ENCODE measurements at places on chromosomes 2 and 18.

GRCh38 chr2:83823229-83823628 is 635.9 kb downstream of the SUCLG1 start:
- no peak for DNase-seq

GRCh38 chr2:60948161-60948560 is 66.8 kb downstream of the REL start:
- no peak for DNase-seq

DNA sequence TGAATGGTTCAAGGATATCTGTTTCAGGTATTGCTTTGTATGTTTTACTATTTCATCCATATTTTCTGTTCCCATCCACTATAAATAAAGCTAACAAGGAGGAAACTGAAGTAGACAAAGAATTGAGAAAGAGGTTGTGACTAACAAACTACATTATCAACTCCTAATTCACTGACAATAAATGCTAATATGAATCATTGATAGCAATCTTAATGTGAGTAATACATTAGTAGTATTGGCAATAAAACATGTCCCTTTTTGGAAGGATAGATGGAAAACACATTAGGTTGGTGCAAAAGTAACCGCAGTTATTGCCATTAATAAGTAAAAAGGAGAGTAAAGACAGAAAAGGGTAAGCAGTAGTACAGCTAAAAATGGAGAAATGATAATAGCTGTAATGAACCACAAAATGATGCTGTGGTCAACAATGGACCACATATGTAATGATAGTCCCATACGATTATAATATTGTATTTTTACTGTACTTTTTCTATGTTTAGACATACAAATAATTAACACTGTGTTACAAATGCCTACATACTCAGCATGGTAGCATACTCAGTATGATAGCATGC is 104.7 kb downstream of the THADA start:
- no peak for DNase-seq

DNA sequence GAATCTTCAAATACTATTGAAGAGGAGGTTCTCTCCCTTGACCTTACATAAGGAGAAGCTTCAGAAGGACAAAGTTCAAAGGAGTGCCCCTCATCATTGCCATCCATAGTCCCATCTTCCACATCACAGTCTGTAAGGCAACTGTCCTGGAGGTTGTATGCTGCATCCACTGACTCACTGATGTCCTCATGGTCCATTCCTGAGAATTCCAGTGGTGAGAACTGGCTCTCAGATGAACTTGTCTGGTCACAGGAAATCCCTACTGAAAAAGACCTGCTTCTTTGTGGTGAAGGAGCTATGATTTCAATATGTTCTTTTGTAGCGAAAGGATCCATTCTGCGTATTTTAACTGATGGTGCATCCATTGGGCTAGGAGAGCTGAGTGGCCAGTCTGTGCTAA is 52.2 kb downstream of the EIF2AK3 start:
- DNase-seq: no peak

- DNase-seq: peak; percentile 58
These were observed 16.1 kb upstream of the CD207 start for GRCh38 chr2:70851704-70852103.

- no peak for DNase-seq
These were observed 9.4 kb downstream of the SMAD4 start for GRCh38 chr18:51039138-51040112.

DNA sequence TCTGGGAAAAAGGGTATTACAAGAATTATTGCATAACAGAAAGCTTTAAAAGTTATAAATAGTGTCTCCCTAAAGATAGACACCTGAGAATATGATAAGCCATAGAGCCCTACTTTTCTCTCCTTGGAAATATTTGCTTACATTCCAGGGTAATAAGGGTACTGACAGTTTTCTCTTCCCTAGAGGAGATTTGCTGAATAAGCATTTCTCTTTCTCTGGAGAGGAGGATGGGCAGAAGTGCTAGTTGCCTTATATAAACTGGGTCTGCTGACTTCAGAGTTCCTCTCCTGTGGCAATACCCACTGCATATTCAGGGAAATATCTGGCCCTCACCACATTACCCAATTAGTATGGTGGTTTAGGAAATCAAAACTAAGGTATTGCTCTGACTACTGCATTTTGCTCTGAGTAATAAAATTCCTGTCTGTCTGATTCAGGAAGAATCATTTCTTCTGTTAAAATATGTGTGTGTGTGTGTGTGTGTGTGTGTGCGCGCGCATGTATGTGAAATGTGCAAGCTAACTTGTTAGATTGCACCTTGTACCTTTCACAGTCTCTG is 1391.3 kb downstream of the DSC3 start:
- no peak for DNase-seq

DNA sequence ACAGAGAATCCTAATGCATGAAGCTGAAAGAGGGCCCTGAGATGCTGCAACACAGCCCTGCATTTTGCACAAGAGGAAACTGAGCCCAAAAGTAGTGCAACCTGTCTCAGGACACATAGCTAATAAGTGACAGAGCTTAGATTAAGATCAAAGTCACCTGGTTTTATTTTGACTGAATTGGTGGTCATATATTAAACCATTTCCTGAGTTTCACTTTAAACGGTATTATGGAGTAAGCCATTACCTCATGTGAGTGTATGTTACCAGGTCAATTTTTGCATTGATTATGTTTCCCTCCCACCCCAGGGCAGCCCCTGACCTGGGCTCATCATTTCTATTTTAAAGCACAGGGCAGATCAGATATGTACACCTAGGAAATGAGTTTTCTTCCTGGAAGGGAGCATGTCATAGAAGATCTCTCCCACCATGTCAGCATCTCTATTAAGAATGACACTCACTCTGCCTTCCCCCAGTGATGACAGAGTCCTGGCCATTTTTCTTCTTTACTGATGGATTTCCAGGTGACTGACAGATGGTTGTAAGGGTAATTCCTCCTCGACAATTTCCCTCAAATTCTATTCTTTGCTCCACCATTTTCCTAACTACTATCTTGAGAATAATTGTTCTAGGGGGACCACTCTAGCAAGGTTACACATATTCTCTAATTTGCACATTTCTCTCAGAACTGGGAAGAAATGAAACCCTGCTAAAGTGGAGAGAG is 441.3 kb upstream of the SLC14A2 start:
- no peak for DNase-seq

DNA sequence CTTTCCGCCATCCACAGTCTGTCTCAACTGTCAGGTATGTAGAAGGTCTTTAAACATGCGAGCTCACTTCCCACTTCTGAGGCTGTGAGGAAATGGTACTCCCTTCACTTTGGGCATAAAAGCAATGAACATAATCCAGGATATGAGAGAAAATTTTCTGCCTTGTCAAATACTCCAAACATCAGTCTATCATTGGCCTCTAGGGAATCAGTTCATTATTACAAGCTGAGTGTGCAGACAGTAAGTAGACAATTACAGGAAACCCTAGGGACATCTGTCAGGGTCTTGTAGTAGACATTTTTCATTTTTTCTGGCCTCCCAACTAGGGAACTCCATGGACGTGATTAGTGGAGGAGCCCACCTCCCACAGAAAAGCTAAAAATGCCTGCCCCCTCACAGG is 13.6 kb upstream of the APCDD1 start:
- no peak for DNase-seq

DNA sequence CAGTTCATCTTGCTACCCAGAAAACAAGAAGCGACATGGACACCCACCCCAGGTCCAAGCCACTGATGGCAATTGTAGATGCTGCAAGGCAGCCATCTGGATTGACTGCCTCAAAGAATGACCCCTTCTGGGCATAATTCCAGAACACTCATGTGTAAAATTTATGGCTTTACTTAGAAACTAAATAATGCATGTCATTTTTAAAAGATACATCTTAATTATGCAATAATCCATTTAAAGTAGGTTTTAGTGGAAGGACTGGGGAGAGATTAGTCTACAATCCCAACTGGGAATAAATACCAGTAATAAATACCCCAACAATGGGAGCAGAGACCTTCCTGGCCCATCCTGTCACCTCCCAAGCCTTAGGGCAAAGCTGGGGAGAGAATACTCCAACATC is 247.7 kb downstream of the SS18 start:
- DNase-seq: no peak

DNA sequence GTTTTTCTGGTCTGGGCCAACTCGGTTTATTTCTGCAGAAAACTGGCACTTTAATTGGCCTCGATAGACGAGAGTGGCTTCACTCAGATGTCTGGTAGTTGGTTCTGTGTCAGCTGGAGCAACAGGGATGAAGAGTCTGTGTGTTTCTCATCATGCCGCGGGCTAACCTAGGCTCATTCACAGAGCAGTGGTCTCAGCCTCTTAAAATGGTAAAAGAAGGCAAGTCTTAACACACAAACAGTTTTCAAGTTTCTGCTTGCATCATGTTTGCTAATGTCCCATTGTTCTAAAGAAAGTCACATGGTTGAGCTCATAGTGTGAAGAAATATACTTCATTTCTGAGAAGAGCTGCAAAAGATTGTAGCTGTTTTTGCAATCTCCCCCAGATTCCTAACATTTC is 37.5 kb upstream of the ANXA4 start:
- no peak for DNase-seq

- DNase-seq: no peak
These were observed 20.3 kb downstream of the STRADB start for GRCh38 chr2:201471732-201472393.

DNA sequence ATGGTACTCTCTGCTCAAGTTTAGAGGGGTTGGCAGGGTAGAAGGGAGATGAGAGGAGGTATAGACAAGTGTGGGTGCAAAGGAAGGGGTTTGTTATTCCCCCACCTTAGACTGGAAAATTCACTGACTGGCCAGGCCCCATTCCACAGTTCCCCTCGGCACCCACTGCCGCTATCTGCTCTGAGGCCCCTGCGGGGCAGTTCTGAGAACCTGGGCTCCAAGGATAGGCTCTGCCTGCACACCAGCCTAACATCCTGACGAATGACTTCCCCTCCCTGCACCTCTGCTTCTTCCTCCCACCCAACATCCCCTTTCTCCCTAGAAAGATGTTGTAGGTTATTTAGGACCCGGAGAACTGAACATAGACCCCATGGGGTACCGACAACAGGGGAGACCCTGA is 303.9 kb upstream of the HDAC4 start:
- DNase-seq: peak; percentile 9

All from activated CD8-positive, alpha-beta memory T cell treated with anti-CD3 and anti-CD28 coated beads for 24 hours (primary cell).